GM23248 (cell line): ENCODE measurements at places on chromosomes 11 and 22. TPM values are rescaled to one million over a fixed set of nuclear protein-coding genes. Genes with fewer than 3 reads are reported as not detected.

The CYP2D6 gene
- 0.15 and 0.16 TPM in 2 replicates for polyA plus RNA-seq

The PANX2 gene
- polyA plus RNA-seq = 0.18 and 0.20 TPM in 2 replicates

The OR8J3 gene
- polyA plus RNA-seq = not detected in 2 replicates

The NRXN2 gene
- polyA plus RNA-seq = 0.48 and 1.1 TPM in 2 replicates

The YPEL1 gene
- 0.47 and 1.1 TPM in 2 replicates for polyA plus RNA-seq
